NK-92 treated with Interleukin-12 subunit alpha and Interleukin-12 subunit beta, amount 100 ng/mL, for 24 hours (cell line): ENCODE measurements at places on chromosomes 7 and 10.

- DNase-seq: peak; percentile 9
Measured at GRCh38 chr7:111098011-111098925, 7.3 kb downstream of the LRRN3 start.

DNA sequence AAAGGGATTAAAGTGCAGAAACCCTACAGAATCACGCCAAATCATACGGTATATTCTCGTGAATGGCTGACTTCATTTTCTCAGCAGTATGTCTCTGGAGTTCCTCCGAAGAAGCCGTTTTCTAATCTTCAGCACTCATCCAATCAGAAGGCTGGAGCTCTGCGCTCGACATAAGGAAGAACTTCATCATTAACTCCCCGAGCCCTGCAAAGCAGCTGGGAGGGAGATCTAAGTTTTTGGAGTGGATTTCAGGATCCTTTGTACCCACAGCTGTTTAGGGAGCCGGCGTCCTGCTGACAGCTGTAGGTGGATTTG is 40.7 kb upstream of the SDK1 start:
- DNase-seq: no peak

DNA sequence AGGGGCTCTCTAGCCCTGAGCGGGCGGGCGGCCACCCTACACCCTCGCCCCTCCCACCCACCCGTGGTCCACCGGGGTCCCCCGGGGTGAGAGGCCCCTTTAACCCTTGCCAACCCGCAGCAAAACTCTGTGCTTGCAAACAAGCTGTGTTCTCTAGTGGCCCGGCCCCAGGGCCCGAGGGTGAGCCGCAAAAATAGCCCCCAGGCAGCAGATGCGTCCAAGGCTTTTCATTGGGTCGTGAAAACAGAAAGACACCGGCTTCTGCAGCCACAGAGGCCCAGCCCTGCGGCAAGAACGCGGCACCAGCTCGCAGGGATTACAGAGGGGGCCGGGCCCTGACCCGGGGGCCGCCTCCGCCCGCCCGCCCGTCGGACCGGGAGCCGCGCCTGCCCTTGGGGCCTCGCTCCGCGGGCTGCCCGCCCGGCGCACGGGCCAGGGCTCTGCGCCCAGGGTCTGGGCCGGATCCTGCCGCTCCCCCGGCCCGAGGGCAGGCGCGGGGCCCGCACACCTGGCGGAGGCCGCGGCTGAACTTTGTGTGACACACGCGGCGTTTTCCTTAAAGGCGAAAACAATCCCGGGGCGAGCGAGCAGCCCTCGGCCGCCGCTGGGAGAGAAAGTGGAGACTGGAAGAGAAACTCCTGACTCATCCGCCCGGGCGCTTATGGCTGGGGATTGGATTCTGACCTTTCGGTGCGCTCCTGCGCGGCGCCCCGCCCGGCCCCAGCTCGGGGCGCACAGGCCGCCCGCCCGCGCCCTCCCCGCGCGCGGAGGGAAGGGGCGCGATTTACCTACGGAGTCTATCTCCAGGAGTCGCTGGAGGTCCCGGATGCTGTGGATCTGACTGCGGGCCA is 2.8 kb downstream of the PDGFA start:
- no peak for DNase-seq

DNA sequence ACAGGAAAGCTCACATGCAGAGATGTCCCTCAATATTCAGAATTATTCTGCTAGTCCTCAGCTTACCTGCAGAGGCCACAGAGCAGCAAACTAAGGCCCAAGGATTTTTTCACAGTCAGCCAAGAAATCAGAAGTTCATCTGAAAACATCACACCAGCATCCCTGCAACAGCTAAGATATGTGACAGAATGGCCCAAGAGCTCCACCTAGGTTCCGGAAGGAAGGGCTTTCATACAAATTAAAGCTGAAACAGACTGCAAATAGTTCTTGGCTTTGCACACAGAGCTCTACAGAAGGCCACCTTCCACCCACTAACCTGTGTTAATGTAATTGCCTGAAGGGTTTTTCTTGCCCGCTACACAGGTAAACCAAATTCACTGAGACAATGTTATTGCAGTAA is 438.8 kb upstream of the C7orf33 start:
- no peak for DNase-seq

- DNase-seq: peak; percentile 51
Measured at GRCh38 chr10:87861566-87861952, 1.8 kb downstream of the KLLN start.

- no peak for DNase-seq
Measured at GRCh38 chr10:122374237-122374858, at the start of gene PLEKHA1. Gene PLEKHA1 (plus strand): TSS chr10:122374708. CDS start chr10:122393201, 18,493 bp downstream.
